ENCODE measurements at places on chromosomes 11 and 22. TPM values are rescaled to one million over a fixed set of nuclear protein-coding genes. Genes with fewer than 3 reads are reported as not detected.

Gene FIBP
- 122 TPM for total RNA-seq

Gene ZNF214
- total RNA-seq = not detected

DNA sequence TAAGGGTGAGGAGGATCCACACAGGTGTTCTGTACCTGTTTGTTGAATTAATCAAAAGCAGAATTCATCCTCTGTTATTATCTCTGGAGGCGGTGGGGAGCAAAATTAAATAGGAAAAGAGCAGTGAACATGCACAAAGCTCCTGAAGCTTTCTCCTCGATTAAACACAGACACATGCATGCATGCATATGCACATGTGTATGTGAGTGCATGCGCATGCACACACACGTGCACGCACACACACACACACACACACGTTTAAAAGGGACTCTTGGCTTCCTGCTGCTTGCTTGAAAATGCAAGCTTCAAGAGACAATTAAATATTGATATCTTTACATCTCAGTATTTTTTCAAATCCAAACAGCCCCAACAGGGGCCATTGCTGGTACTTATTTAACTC is 462.1 kb downstream of the BUD13 start:
- DNase-seq = no peak
- H3K27me3 ChIP-seq = peaks cover 6% of the 10 kb centered on the region
- H3K4me1 ChIP-seq = no peaks in the 10 kb centered on the region
- H3K36me3 ChIP-seq = no peaks in the 10 kb centered on the region

Gene FBLN1
- total RNA-seq = 0.42 TPM

DNA sequence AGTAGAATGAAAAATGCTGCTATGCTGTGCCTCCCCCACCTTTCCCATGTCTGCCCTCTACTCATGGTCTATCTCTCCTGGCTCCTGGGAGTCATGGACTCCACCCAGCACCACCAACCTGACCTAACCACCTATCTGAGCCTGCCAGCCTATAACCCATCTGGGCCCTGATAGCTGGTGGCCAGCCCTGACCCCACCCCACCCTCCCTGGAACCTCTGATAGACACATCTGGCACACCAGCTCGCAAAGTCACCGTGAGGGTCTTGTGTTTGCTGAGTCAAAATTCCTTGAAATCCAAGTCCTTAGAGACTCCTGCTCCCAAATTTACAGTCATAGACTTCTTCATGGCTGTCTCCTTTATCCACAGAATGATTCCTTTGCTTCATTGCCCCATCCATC is 14.9 kb upstream of the HBE1 start:
- no peak for DNase-seq
- H3K36me3 ChIP-seq = no peaks in the 10 kb centered on the region
- H3K27ac ChIP-seq = no peak overlapping the region
- H3K4me1 ChIP-seq = peaks cover 6% of the 10 kb centered on the region
- no peak overlapping the region for H3K4me3 ChIP-seq

GRCh38 chr11:57143459-57143858 is 38.3 kb upstream of the LRRC55 start:
- H3K4me3 ChIP-seq = no peak overlapping the region
- H3K27ac ChIP-seq = no peak overlapping the region
- H3K36me3 ChIP-seq = no peaks in the 10 kb centered on the region

Gene FBXO7
- 108 TPM for total RNA-seq

Gene CASP5
- total RNA-seq = not detected

DNA sequence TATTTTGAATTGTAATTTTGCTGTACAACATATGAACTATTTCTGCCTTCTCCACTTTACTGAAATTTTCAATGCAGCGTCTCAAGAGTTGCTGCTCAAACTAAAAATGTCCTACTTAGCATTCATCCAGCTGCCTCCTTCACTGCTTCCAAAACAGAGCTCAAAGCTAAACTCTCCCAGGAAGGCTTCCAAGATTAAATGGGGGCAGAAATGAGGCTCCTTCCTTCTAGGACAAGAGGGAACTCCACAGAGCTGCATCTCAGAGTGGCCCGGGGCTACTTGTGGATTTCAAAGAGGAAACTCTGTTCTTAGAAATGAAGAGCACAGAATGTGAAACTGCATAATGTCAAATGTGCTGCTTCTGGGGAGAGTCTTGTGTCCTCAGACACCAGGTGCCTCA is 295.9 kb upstream of the NCAM1 start:
- H3K4me3 ChIP-seq = no peak overlapping the region
- DNase-seq = no peak
- H3K27me3 ChIP-seq = peaks cover 2% of the 10 kb centered on the region
- no peak overlapping the region for H3K27ac ChIP-seq

GRCh38 chr11:22566293-22566692 is 59.3 kb downstream of the FANCF start:
- DNase-seq = no peak
- no peaks in the 10 kb centered on the region for H3K4me1 ChIP-seq
- no peak overlapping the region for H3K27ac ChIP-seq
- H3K36me3 ChIP-seq = no peaks in the 10 kb centered on the region
- no peaks in the 10 kb centered on the region for H3K27me3 ChIP-seq

GRCh38 chr22:42811459-42811858 is 45.6 kb downstream of the ARFGAP3 start:
- H3K27me3 ChIP-seq = no peaks in the 10 kb centered on the region
- peaks cover 4% of the 10 kb centered on the region for H3K4me1 ChIP-seq
- H3K27ac ChIP-seq = no peak overlapping the region
- peak; percentile 30 for DNase-seq

- DNase-seq = no peak
- peaks cover 6% of the 10 kb centered on the region for H3K4me1 ChIP-seq
- no peaks in the 10 kb centered on the region for H3K27me3 ChIP-seq
- H3K4me3 ChIP-seq = no peak overlapping the region
These were observed 30.3 kb downstream of the CNTF start for GRCh38 chr11:58652726-58653280.

DNA sequence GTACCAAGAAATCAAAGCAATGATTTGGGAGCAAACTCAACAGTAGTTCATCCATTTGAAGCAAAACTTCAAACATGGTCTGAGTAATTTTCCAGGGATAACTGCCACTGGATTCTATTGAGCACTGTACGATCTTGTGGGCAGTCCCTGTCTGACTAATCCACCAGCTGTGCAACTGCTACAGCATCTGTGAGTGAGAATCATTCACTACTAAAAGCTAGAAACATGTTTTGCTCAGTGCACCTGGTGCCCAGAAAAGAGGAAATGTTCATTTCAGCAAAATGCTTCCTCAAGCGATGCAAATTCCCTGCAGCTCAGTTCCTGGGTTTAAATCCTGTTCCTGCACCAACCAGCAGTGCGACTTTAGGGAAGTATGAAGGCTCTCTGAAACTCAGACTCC is 1077.9 kb downstream of the DLG2 start:
- no peaks in the 10 kb centered on the region for H3K4me1 ChIP-seq
- H3K4me3 ChIP-seq = no peak overlapping the region
- no peak for DNase-seq

Gene PLAAT5
- 0.19 TPM for total RNA-seq

- DNase-seq = no peak
- no peaks in the 10 kb centered on the region for H3K4me1 ChIP-seq
- no peaks in the 10 kb centered on the region for H3K27me3 ChIP-seq
- H3K36me3 ChIP-seq = no peaks in the 10 kb centered on the region
These were observed 59.8 kb upstream of the NAV2 start for GRCh38 chr11:19652623-19653375.

DNA sequence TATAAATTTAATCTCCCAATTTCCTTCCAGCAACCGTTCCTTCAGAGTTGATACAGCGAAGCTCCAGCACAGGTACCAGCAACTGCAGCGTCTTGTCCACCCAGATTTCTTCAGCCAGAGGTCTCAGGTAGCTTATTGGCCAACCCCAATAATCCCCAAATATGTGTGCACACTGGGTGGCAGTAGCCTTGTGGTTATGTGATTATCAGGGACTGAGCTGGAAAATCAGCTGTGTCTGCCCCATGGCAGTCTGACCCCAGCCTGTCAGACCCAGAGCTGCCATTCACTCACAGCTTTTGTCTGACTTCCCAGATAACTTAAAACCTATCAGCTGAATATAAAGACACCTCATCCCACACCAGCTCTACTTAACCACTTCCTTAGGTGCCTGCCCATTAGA is 2.0 kb downstream of the HSCB start:
- H3K27ac ChIP-seq = peak overlapping the region; percentile 90
- peak overlapping the region; percentile 85 for H3K4me3 ChIP-seq
- H3K27me3 ChIP-seq = no peaks in the 10 kb centered on the region
- peaks cover 58% of the 10 kb centered on the region for H3K4me1 ChIP-seq
- peaks cover 46% of the 10 kb centered on the region for H3K36me3 ChIP-seq

- H3K27ac ChIP-seq = no peak overlapping the region
- peaks cover 12% of the 10 kb centered on the region for H3K27me3 ChIP-seq
- DNase-seq = no peak
- no peaks in the 10 kb centered on the region for H3K4me1 ChIP-seq
- H3K36me3 ChIP-seq = no peaks in the 10 kb centered on the region
- no peak overlapping the region for H3K4me3 ChIP-seq
These were observed 563.0 kb downstream of the BRD1 start for GRCh38 chr22:49264696-49265095.

DNA sequence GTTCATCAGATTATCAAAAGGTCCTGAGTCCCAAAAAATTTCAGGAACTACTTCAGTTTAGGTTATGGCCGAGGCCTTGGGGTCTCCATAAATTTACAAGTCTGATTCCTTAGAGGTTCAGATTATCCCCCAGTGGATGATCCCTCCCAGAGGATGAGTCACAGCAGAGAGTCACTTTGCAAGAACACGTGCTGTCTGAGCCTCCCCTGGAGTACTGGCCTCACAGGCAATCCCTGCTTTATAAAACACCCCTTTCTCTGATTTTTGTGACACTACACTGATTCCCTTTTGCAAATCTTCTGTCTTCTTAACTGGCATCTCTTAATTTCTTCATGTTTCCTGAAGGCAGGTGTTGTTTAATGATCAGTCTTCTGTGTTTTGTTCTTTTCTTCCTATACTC is 45.3 kb downstream of the CCDC34 start:
- peaks cover 10% of the 10 kb centered on the region for H3K27me3 ChIP-seq
- H3K4me3 ChIP-seq = no peak overlapping the region
- peaks cover 9% of the 10 kb centered on the region for H3K4me1 ChIP-seq
- DNase-seq = no peak

GRCh38 chr22:20115691-20116375 is at the start of gene RANBP1:
RANBP1 (plus strand) TSS chr22:20116104; CDS start chr22:20116185, 81 bp downstream.
- peak within 1 kb of the TSS; percentile 89 for H3K4me3 ChIP-seq
- H3K36me3 ChIP-seq = peaks cover 40% of the 10 kb centered on the region
- H3K4me1 ChIP-seq = peaks cover 67% of the 10 kb centered on the region
- DNase-seq = no peak

Gene ALDH3B2
- not detected for total RNA-seq

DNA sequence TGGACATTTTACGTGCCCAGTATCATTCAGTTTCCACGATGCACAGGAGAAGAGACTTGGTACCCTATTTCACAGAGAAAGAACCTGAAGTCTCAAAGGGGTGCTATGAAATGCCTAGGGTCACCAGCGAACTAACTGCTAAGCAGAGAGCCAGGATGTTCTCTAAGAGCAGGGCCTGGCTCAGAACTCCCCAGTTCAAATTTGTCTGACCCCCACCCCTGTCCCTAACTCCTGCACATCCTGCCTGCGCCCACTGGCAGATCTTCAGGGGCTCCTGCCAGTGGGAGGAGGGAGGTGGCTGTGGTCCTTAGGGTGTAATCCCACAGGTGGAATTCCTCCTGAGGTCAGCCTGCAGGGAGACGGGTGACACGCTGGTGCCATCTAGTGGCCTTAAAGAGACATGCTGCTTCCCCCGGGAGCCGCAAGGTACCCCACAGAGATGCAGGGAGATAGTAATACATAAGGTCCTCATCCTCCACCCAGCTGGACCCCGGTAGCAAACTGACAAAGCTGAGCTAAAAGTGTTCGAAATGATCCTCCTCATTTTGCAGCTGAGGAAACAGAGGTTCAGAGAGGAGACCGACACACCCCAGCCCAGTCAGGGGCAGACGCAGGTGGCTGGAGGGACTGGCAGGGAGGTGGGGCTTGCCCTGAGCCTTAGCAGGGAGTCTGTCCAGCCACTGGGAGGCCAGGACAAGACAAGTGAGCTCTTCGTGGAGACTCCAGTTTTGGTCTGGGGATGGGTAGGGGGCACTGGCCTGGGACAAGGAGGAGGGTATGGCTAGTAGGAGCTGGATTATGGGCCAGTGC is 34.1 kb downstream of the MB start:
- no peak overlapping the region for H3K4me3 ChIP-seq
- H3K27ac ChIP-seq = no peak overlapping the region
- H3K36me3 ChIP-seq = no peaks in the 10 kb centered on the region
- H3K27me3 ChIP-seq = no peaks in the 10 kb centered on the region
- DNase-seq = peak; percentile 64

DNA sequence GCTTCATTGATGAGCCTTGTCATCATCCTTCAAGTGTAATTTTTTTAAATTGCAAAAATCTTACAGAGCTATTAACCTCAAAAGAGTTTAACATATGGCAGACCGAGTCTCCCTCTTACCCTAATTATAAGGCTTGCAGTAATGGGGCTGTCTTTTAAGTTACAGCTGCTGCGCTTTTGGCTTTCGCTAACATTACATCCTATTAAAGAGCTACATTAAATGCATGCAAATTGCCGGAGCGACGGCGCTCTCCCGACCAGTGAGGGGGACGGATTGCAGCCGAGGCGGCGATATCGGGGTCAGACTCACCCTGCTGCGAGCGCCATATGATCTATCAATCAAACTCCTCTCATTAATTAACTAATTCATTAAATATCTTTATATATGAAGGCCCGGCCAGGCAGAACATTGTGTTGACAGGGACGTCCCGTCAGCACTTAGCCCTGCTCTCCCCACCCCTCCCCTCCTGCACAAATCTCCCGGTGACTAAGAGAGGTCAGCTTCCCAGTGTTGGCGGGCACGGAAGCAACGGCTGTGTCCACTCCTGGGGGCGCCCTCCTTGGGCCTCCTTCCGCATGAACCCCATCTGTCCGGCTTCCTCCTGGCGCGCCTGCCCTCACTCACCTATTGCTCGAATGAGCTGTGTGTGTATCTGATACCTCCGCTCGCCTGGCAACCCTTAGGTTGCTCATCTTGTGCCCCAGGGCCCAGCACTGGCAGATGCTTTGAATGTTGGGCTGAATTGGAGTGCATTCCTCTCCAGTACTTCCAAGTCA is 156.0 kb upstream of the CADM1 start:
- no peak overlapping the region for H3K27ac ChIP-seq
- peaks cover 26% of the 10 kb centered on the region for H3K27me3 ChIP-seq
- H3K4me1 ChIP-seq = no peaks in the 10 kb centered on the region
- DNase-seq = no peak
- H3K36me3 ChIP-seq = no peaks in the 10 kb centered on the region
- no peak overlapping the region for H3K4me3 ChIP-seq

All from activated CD8-positive, alpha-beta memory T cell treated with anti-CD3 and anti-CD28 coated beads, Interleukin-2, amount 10 ng/mL, durations not matched to agents 7 days and 5 days (primary cell).